Body of pancreas (tissue), 4 donors: ENCODE measurements at places on chromosomes 16 and 17. TPM values are rescaled to one million over a fixed set of nuclear protein-coding genes. Genes with fewer than 3 reads are reported as not detected.
A peak's percentile ranks its signal among the peaks of the same experiment; 100 is the strongest.

GRCh38 chr17:64707050-64707591 lies 45.0 kb upstream of the SMURF2 start:
- peak overlapping the region; percentile 12 for H3K27ac ChIP-seq
- H3K36me3 ChIP-seq = no peaks in the 10 kb centered on the region
- H3K4me3 ChIP-seq = no peak overlapping the region
- no peaks in the 10 kb centered on the region for H3K27me3 ChIP-seq
- peaks cover 17% of the 10 kb centered on the region for H3K4me1 ChIP-seq
- DNase-seq = peak; percentile 66

- no peaks in the 10 kb centered on the region for H3K36me3 ChIP-seq
- no peaks in the 10 kb centered on the region for H3K27me3 ChIP-seq
- no peak for DNase-seq
- H3K4me3 ChIP-seq = no peak overlapping the region
Observed at GRCh38 chr17:48194097-48194550, 86.6 kb downstream of the SNX11 start.

- no peaks in the 10 kb centered on the region for H3K36me3 ChIP-seq
- H3K4me3 ChIP-seq = no peak overlapping the region
- no peak for DNase-seq
Observed at GRCh38 chr17:15404106-15405057, 63.0 kb upstream of the TEKT3 start.

GRCh38 chr17:17305281-17305801 lies 2.2 kb downstream of the NT5M start:
- no peaks in the 10 kb centered on the region for H3K36me3 ChIP-seq
- no peak overlapping the region for H3K27ac ChIP-seq
- peaks cover 17% of the 10 kb centered on the region for H3K4me1 ChIP-seq
- peak; percentile 25 for DNase-seq
- no peak overlapping the region for H3K4me3 ChIP-seq

- no peaks in the 10 kb centered on the region for H3K36me3 ChIP-seq
- H3K4me1 ChIP-seq = peaks cover 34% of the 10 kb centered on the region
- H3K4me3 ChIP-seq = no peak overlapping the region
- no peak for DNase-seq
- no peak overlapping the region for H3K27ac ChIP-seq
Observed at GRCh38 chr17:47851764-47852112, 775 bp upstream of the SP6 start.

DNA sequence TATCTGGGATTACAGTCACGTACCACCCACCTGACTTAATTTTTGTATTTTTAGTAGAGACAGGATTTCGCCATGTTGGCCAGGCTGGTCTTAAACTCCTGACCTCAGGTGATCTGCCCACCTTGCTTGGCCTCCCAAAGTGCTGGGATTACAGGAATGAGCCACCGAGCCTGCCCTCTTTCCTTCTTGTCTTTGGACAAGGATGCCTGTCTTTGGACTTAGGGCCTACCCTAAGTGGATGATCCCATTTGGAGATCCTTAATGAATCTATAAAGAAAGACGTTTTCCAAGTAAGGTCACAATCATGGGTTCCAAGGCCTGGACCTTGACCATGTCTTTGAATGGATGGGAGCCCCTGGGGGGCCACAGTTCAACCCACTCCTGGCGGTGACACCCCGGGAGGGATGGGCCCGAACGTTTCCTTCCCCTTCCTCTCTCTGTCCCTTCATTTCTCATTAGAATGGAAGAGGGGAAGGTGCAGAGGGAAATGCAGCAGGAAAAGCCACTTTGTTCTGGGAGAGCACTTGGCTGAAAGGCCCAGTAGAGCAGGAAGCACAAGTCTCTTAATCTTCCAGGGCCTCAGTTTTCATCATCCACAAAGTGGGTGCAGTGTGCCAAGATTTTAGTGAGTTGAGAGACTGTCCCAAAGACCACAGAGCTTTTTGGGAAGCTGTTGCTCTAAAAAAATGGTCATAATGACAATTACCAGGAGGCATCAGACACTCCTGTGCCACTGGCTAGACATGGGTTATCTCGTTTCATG lies 353.3 kb downstream of the SEC14L1 start:
- H3K4me1 ChIP-seq = no peaks in the 10 kb centered on the region
- DNase-seq = peak; percentile 2
- H3K27ac ChIP-seq = no peak overlapping the region
- no peaks in the 10 kb centered on the region for H3K36me3 ChIP-seq

- H3K27me3 ChIP-seq = no peaks in the 10 kb centered on the region
- no peak overlapping the region for H3K4me3 ChIP-seq
- H3K36me3 ChIP-seq = no peaks in the 10 kb centered on the region
- peaks cover 13% of the 10 kb centered on the region for H3K4me1 ChIP-seq
- no peak overlapping the region for H3K27ac ChIP-seq
Observed at GRCh38 chr17:46821482-46822387, 3.2 kb upstream of the WNT3 start.

DNA sequence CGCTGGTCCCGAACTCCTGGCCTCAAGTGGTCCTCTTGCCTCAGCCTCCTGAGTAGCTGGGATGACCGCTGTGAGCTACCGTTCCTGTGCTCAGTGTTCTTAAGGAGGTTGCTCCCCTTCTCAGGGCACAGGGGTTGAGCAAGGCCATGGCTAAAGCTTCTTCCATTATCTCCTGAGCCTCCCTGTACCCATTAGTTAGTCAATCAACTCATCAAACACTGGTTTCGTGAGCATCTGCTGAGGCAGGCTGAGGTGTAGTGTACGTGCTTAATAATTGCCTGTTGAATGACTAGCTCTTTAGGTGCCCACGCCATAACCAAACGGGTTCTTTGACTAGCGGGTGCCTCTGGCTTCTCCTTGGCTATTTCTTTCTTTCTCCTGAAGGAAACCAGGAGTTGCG lies 11.7 kb downstream of the SGCA start:
- H3K36me3 ChIP-seq = no peaks in the 10 kb centered on the region
- H3K27ac ChIP-seq = peak overlapping the region; percentile 21
- no peak for DNase-seq
- H3K27me3 ChIP-seq = no peaks in the 10 kb centered on the region
- no peak overlapping the region for H3K4me3 ChIP-seq
- peaks cover 26% of the 10 kb centered on the region for H3K4me1 ChIP-seq

- no peak overlapping the region for H3K27ac ChIP-seq
- H3K4me1 ChIP-seq = no peaks in the 10 kb centered on the region
- H3K36me3 ChIP-seq = peaks cover 26% of the 10 kb centered on the region
- DNase-seq = no peak
Observed at GRCh38 chr17:31527606-31528005, 136.1 kb downstream of the RAB11FIP4 start.

DNA sequence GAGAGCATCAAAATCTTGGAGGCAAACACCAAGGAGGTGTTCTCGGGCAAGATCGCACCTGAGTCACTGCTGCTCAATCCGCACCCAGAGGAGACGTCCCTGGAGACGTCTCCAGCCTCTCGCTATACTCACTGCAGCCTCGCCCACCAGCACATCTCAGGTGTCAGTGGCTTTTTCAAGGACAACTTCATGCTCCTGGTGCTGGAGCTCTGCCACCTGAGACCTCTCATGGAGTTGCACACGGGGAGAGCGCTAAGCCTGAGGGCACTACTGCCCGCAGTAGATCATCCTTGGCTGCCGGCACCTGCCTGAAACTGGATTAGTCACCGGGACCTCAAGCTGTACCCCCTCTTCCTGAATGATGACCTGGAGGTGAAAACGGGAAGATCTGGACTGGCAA lies 2.6 kb upstream of the MBTPS1 start:
- no peak for DNase-seq
- no peak overlapping the region for H3K4me3 ChIP-seq
- H3K27ac ChIP-seq = no peak overlapping the region
- H3K36me3 ChIP-seq = no peaks in the 10 kb centered on the region
- no peaks in the 10 kb centered on the region for H3K27me3 ChIP-seq
- H3K4me1 ChIP-seq = peaks cover 24% of the 10 kb centered on the region

DNA sequence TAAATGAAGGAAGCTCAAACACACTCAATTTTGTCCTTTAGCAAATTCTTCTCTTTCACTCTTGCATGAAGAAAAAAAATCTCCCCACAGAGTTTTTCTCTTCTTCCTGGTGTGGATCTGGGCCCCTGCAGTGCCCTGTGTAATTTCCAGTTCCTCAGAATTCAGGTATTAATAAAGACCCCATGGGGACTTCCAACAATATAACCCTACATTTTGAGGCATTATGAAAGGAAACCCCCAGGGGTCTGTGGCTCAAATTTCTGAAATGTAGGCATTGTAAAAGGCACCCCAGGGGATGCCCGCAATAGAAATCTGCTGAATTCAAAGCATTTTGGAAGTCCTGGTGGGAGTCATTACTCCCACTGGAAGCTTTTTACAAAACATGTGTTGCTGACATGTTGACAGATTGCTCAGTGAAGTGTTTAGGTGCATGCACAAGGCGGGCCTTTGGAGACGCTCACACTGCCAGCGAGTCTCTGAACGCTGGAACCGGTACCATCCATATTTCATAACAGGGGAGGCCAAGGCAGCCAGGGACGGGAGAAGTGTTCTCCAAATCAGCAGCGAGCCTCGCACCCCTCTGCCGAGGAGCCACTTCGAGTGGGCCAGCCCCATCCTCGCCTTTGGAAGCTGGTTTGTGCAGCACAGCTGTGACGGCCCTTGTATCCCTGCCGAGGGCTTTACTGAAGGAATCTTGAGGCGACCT lies 154.0 kb downstream of the ZNF423 start:
- peak; percentile 33 for DNase-seq
- no peaks in the 10 kb centered on the region for H3K36me3 ChIP-seq
- no peaks in the 10 kb centered on the region for H3K4me1 ChIP-seq
- no peak overlapping the region for H3K27ac ChIP-seq
- H3K4me3 ChIP-seq = no peak overlapping the region

The RTN4RL1 gene
- total RNA-seq = 3.1 TPM

The KRT34 gene
- not detected for total RNA-seq

The CRYM gene
- 0.78 TPM for total RNA-seq

The C17orf107 gene
- total RNA-seq = 11.9 TPM

The PIRT gene
- total RNA-seq = 0.78 TPM

The CA5A gene
- not detected for total RNA-seq

The PRSS33 gene
- not detected for total RNA-seq

The CIBAR2 gene
- total RNA-seq = not detected
